Left lobe of liver (tissue), 2 donors: ENCODE measurements at places on chromosomes 5 and 9. TPM values are rescaled to one million over a fixed set of nuclear protein-coding genes. Genes with fewer than 3 reads are reported as not detected.
A peak's percentile ranks its signal among the peaks of the same experiment; 100 is the strongest.

DNA sequence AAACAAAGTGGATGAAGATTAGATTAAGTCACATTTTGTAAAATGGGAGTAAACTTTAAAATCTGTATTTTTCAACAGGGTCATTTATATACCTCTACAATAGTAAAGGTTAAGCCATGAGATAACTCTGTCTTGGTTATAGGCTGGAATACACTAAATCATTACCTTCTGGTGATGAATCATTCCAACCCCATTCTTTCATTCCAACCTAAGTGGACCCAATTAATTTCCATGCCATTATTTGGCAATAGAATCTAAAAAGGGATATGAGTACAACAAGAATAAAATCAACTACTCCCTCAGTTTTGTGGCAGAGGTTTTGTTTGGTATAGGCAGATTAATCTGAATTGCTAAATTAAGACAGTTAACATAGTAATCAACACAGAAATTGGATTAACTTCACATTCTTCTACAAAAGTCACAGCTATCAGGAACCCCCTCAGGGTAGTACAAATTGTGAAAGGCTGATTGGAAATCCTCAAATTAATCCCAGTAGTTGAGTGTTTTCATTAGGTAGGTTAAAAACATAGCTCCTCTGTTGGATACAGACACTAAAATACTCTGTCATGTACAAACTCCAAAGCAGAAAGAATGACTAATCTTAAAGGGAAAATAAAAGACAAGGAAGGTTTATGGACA lies 54.2 kb downstream of the ELAVL2 start:
- DNase-seq: no peak

DNA sequence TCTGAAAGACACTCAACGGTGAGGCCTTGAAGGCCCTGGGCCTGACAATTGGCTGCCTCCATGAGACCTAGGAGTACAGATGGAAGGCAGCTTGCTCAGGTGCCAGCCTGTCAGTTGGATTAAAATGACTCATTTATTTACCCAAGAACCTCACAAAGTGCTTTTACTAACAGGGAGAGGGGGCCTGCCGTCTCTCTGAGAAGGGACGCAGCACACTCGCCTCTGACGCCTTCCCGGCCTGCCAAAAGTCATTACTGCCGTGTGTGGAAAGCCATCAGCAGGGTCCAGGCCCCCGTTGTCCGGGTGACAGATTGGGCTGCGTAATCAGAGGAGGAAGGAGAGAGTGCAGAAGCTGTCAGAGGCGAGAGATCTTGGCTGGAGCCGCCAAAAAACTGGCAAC lies 32.4 kb downstream of the DDX31 start:
- DNase-seq: no peak

DNA sequence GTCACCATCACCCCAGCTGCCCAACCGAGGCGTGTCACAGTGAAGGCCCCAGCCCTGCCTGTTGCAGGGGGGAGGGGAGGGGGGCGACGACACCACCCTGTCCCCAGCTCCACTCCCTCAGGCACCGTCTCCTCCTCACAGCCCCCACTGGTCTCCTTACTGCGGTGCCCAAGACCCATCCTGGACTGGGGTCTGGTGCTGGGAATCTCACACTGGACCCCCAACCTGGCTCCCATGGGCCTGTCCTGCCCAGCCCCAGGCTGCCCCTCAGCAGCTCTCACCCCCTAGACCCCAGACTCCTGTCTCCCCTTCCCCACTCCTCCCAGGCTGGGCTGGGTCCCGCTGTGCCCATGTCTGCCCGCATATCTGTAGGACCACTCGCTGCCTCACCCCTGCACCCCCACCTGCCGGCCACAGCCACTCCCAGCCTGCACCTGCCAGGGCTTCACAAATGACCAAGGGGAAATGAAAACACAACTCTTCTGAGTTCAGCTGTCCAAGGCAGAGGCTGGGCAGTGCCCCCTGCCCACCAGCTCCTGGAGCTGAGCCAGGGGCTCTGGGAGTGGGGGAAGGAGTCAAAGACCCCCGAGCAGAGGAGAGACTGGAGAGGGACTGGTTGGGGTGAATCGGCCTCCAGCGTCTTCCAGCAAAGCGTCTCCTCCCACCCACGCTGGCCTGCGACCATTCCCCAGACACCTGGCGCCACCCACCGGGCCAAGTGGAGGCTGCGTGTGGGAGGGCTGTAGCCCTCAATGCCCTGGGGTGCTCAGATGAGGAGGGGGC lies 32.6 kb upstream of the EGFL7 start:
- DNase-seq: peak; percentile 69

DNA sequence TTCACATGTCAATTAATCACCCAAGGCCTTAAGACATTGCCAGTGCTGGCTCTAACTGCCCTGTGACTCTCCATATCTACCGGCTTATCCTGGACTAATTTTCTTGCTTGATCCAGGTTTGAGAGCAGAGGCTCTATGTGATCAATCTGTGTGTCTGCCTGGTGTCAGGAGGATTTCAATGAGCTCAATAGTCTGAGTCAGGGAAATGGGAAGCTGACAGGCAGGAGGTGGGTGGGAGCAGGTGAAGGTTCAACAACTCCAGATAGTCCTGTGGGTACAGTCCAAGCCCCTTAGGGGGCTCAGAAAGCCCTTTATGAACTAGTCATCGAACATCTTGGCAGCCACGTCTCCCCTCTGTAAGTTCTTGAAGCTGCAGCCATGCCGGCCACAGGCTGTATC lies 72.2 kb downstream of the SHB start:
- no peak for DNase-seq

DNA sequence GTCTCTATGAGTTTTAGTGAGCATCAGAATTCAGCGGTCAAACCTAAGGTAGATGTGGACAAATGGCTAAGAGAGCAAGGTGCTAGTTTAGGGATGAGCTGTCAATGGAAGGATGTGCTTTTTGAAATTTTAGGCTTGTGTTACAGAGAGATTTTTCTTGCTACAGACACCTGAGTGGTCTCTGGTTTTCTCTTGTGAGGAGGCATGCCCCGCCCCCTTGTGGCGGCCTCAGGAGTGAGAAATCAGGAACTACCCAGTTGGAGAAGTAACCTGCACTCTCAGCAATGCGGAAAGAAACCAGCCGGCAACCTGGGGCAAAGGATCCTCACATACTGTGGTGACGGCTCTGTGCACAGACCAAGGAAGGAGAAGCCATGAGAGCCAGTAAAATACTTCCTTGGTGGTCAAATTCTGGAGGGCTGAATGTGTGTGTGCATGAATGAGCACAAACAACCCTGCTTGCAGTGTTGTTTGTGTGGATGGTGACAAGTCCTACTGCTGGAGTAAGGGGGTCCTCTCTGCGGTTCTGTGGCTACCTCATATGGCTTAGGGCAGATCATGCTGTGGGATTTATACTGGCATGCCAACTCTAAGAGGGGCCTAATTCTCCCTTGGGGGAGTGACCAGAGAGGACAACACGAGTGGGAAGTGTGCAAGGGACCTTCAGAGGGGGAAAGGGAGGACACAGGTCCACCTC lies 16.7 kb upstream of the HSD17B4 start:
- DNase-seq: peak; percentile 71

DNA sequence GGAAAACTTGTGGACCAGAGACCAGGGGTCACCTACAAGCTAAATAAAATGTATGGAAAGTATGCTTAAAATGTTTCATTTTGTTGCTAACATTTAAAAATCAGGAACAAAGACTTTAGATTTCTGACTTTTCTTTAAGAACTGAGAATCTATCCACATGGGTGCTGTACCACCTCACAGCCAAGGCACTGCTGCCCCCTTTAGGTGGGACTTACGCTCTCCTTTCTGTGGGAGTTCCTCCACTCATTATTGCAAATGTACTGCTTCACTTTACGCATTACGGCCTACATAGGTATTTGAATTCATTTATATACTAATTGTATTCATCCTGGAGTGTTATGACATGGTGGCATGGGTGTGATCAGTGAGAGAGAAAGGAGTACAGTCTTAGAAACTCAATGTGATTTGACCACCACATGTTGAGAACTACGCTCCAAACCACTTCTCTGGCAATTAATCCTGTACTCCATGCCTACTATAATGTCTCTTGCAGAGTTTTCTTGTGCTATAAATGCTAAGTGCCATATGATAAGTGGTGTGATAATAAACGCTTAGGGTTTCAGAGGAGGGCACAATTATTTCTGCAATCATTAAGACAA lies 24.7 kb upstream of the CETN3 start:
- no peak for DNase-seq

DNA sequence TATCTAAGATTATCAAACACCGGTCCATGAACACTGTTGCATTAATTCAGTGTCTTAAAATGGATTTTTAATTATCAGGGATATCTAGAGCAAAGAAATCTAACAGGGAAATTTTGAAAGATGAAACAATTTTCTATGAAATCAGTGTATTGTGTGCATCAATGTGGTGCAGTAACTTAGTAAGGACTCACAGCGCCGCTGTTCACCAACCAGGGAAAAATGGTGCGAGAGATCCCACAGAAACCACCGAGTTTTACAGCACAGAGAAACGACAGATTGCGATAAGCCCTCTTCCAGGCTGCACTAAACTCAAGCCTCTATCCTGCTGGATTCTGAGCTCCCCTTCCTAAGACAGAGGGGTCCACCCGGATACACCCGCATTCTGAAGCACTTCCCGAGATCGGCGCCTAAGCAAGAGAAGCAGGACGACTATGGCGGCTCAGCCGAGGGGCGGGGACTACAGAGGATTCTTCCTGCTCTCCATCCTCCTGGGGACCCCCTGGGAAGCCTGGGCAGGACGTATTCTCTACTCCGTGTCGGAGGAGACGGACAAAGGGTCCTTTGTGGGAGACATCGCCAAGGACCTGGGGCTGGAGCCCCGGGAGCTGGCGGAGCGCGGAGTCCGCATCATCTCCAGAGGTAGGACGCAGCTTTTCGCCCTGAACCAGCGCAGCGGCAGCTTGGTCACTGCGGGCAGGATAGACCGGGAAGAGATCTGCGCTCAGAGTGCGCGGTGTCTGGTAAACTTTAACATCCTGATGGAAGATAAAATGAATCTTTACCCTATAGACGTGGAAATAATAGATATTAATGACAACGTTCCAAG lies at the start of gene PCDHGA7:
Gene PCDHGA7 (plus strand): TSS at position 274 of the 826 bp plus-strand sequence. CDS start 158 bp downstream, at position 432.
- DNase-seq: no peak

GRCh38 chr9:89980600-89980999 lies 375.8 kb downstream of the GADD45G start:
- no peak for DNase-seq

DNA sequence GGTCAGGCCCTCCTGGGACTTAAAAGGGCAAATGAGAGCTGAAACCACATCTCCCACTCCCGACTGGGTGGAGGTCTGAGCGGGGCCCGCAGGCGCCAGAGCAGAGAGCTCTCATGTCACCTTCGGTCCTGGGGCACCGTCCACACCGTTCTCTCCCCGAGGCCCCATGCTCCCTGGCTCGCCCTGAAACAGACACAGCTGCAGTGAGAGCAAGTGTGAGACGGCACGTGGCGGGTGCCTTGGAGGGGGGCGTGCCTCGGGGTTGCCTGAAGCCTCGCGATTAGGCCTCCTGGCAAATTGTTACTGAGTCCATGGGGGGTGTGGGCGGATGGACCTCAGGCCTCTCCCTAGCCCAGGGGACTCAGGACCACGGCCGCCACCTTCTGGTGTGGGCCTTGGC lies 24.1 kb upstream of the PHYKPL start:
- DNase-seq: no peak

- no peak for DNase-seq
Measured at GRCh38 chr9:127256324-127256723, 8.2 kb upstream of the GARNL3 start.

DNA sequence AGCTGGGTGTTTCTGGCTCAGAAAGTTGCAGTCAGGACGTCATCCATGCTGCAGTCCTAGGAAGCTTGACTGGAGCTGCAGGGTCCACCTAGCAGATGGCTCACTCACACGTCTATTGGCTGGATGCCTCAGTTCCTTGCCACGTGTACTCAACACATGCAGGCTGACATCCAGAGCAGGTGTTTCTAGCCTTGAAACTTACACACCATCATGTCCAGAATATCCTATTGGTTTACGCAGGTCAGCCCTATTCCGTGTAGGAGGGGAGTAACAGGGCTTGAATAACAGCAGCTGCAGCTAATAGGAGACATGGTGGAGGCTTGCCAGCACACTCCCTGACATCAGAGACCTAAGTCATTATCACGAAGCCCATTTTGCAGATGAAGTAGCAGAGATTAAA lies 473.5 kb downstream of the ACTL7B start:
- DNase-seq: no peak

GRCh38 chr9:129595311-129595741 lies 25.6 kb downstream of the C9orf50 start:
- no peak for DNase-seq

DNA sequence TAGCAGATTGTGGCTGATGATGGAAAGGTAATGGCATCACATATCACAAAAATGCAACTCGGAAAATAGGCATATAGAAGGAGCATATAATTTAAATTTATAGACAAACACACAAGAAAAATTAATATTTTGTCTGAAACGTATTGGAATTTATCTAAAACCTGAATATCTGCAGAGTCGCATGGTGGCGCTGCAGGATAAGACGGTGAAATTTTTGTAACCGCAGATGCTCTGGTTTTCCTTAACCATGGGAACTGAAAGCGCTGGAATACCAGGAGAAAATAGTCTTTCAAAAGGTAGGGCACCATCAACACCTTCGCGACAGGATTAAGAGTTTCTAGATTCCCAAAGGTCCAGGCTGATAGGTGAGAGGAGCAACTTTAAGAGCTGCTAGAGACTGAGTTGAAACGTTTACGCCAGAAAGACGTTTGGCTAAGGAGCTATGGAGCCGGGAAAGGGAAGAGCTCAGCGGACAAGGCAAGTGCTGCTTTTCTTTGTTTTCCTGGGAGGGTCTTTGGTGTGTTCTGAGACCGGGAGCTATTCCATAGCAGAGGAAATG lies 11.0 kb upstream of the PCDHB15 start:
- no peak for DNase-seq

DNA sequence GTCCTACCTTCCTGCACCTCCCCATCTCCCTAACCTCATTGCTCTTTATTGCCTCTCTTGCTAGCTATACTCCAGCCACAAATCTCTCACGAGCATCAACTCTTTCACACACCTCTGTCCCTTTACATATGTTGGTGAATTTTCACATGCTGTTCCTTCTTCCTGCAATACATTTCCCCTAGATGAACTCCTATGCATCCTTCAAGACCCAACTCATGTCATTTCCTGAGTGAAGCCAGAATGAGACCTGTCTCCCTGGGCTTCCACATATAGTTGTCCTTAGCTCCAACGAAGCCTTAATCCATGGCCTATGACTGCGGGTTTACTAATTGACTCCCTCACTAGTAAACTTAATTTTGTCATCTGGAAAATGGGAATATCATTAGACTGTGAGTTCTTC lies 297.3 kb upstream of the PANK3 start:
- no peak for DNase-seq

DNA sequence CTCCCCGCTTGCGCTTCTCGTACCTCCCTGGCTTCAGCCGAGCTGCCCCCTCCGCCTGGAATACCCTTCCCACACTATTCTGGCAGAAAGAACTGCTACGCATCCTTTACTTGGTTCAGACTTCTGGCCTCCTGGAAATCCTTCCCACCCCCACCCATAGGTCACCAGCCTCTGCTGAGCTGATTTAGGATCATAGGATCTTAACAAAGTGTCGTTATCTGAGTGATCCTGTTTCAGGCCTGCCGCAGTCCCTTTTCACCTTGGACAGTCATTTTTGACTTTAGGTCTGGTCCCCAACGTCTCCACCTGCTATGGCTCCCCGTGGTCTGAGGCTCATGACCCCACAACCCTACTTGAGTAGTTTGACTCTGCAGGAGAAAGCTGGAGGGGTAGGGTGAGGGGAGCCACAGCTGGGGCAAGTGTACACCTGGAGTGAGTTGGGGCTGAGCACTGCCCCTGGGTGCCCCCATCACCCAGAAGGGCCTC lies 27.3 kb downstream of the EGR1 start:
- no peak for DNase-seq

- no peak for DNase-seq
Measured at GRCh38 chr9:98795295-98795955, 930 bp downstream of the ANKS6 start.

The ZNF618 gene
- total RNA-seq: 5.7 TPM

The CYSRT1 gene
- 0.81 TPM for total RNA-seq

The PAEP gene
- not detected for total RNA-seq

The HRCT1 gene
- 0.96 TPM for total RNA-seq

The PCDHGB4 gene
- 2.2 TPM for total RNA-seq
